ENCODE measurements at places on chromosomes 6 and 20.

GRCh38 chr6:166543603-166544295 lies 42.7 kb downstream of the RAMACL start:
- DNase-seq: no peak

DNA sequence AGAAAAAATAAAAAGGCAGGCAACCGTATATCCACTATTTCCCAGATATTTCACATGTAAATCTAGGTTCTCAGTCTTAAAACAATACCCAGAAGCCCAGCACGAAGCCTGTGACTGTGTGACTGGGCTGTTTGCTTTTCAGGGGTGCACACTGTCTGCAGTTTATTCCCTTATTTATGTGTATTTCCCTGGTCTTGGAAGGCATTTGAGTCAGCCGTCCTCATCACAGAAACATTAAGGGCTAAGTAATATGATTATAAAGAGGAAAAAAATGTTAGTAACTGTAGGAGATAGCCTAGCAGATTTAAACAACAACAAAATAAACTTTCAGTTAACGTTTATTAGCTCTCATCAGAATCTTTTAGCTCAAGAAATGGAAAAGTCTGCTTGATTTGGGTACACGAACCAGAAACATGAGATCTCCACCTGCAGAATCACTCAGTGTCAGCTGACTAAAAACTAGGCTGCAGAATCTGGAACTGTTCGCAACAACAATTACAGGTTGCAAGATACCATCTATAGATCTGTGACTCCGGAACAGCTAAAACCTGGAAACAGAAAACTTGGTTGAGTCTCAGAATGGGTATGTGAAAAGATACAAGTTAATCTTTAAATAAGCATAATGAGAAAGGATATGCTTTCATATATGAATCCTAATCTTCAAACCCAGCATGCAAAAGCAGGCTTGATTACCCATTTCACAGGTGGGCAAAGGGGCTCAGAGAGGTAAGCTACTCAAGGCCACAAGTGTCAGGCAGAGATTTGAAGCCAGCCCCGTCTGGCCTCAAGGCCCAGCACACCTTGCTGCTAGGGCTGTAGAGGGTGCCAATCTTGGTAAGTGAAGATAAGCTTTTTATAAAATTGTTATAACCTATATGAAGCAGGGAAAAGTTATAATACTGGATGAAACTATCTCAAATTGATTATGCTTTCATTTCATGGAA lies 21.1 kb downstream of the GCLC start:
- no peak for DNase-seq

- DNase-seq: no peak
These were observed 401 bp downstream of the CYP39A1 start for GRCh38 chr6:46652232-46652602.

DNA sequence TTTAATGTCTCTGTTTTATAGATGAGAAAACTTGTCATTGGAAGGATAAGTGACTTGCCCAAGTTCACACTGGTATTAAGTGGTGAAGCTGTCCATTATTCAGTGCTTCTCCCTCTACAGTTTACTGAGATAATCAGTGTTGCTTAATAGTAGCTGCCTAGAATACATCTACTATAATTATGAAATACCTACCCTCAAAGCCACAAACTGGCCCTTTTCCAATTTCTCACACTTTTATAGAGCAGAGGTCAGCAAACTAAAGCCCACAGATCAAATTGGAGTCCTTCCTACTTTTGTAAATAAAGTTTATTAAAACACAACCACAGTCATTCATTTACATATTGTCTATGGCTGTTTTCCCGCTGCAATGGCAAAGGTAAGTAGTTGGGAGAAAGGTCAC lies 73.5 kb downstream of the EYS start:
- no peak for DNase-seq

- no peak for DNase-seq
These were observed 110.3 kb downstream of the JARID2 start for GRCh38 chr6:15356179-15356578.

DNA sequence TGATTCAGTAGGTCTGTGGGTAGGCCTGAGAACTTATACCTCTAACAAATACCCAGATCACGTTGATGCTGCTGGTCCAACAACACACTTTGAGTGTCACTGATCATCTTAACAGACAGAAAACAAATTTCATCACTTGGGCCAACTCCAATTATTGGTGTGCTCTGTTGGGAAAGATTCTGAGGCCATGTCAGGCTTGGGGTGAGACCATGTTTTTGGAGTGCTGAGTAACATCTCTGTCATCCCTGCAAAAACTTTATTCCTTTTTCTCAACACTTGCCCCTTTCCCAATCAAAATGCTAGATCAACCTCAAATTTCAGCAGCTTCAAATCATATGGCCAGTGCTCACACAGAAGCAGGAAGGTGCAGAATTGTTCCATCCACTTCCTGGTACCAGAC lies 108.8 kb upstream of the TENT5A start:
- no peak for DNase-seq

- no peak for DNase-seq
These were observed 20.0 kb downstream of the SUN5 start for GRCh38 chr20:32984196-32984595.

- DNase-seq: no peak
These were observed 10.5 kb downstream of the SOX4 start for GRCh38 chr6:21604081-21604480.

GRCh38 chr20:63058696-63059335 lies 52.1 kb upstream of the BHLHE23 start:
- no peak for DNase-seq

- no peak for DNase-seq
These were observed 15.4 kb upstream of the GSTA4 start for GRCh38 chr6:53010504-53010903.

DNA sequence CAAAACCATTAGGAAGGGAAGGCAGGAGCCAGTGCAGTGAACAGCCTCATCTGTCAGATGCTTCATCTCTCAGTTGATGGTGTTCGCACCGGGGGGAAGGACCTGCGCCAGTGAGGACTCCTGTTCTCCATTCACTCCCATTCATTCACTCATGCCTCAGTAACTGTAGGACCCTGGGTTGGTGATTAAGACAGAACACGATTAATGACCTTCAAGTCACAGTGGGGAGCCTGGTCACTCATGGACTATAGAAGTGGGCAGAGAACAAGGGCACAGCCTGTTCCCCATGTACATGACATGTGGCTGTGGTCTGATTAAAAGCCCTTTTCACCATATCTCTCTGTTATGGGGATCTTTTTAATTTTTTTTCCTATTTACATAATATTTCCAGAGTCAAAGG lies 113.3 kb downstream of the RPS12 start:
- no peak for DNase-seq

DNA sequence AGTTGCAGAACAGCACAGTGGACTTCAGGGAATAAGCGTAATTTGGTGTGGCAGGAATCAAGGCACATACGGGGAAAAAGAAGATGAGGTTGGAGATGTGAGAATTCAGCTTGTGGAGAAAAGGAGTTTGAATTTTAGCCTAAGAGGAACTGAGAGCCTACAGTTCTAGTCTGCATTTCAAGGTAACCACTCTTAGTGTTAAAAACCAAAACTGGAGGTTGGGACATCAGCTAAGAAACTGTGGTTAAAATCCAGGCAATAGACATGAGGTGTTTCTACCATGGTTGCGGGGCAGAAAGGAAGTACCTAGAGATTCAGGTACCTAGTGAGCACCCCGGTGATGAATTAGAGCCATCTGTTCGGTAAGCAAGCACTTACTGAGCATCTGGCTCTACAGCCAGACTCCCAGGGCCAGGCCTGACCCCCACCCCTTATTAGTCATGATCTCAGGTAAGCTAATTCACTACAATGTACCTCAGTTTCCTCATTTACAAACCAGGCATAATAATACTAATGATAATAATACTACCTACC lies 44.4 kb downstream of the FAXC start:
- no peak for DNase-seq

Data from central memory CD8-positive, alpha-beta T cell (primary cell).